Hippocampal formation (tissue), 2 donors: ENCODE measurements at places on chromosomes 7 and 10.

DNA sequence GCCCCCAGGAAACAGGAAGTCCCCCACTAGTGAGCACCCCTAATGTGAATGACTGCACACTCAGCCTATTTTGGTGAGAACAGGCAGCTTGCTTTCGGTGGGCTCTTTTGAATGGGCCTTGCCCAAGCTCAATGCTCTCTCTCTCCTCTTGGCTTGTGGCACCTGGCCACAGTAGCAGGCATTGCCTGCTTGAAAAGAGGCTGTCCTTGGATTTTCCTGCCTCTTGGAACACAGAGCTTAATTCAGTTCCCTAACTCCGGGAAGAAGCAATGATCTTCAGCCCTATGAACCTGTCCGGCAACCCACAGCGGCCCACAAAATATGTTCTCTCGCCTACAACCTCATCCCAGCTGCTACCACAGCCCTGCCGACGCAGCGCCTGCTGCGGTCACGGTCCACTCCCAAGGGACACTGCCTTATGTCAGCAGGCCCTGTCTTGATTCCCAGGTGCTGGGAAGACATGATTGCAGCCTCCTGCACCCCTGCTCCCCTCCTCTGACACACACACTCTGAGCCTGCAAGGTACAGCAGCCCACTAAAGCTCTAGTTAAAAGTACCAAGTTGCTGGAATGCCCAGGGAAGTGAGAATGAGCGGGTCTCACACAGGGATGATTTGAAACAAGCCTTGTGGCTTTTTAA is 715.5 kb upstream of the GALNT17 start:
- DNase-seq = no peak

DNA sequence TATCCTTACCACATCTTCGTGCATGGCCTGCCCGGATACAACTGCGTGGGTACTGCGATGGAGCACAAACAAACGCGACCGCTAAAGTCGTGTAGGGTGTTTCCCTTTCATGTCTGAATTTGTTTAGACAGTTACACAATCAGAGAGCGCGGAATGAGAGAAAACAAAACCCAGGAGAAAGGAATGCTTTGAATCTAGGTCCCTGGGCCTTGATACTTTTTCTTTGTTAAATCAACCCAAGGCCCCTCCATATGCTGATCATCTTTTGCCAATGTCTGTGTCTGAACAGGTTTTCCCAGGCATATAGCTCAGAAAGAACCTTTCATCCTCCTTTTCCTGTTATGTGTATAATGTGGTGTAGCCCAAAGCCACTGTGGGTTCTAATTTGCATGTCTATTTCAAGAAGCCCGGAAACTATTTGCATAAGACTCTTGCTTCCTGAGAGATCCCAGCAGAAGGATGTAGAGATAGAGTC is 145.8 kb downstream of the FRMD4A start:
- no peak for DNase-seq

- DNase-seq = no peak
Measured at GRCh38 chr7:92740700-92741126, 95.7 kb downstream of the CDK6 start.

DNA sequence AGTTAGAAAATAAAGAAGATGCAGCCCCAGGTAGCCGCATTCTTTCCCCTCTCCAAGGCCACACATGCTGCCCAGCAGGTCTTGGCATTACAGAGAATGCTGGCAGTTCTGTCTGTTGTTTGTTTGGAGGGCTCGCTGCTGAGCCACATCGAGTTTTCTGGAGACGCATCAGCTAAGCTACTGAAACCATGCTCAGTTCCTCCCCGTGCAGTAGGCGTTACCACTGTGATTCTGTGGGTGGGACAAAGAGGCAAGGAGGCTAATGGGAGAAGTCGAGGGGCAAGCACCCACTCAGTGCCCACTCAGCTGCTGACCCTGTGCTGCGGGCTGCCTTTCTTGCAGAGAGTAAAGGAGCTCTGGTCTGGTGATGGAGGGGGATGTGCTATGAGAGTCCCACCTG is 15.5 kb upstream of the GTPBP4 start:
- DNase-seq = no peak

- DNase-seq = no peak
Measured at GRCh38 chr10:49107111-49107886, 8.0 kb downstream of the VSTM4 start.

DNA sequence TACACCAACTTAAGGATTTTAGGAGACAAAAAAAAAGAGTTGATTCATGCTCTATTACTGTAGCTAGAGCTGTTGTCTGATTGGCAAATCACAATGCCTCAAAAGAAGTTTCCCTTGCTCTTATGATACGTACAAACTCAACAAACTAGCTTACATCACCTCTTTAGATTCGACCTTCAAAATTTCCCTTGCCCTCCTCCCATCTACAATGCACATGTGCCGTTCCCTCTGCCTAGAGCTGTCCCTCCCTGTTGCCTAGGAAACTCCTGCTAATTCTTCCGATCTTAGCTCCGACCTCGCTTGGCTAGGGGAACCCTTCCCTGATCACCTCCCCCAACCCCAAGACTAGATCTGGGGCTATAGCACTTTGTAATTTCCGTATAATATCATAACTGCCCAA is 55.4 kb downstream of the MAP3K8 start:
- no peak for DNase-seq

DNA sequence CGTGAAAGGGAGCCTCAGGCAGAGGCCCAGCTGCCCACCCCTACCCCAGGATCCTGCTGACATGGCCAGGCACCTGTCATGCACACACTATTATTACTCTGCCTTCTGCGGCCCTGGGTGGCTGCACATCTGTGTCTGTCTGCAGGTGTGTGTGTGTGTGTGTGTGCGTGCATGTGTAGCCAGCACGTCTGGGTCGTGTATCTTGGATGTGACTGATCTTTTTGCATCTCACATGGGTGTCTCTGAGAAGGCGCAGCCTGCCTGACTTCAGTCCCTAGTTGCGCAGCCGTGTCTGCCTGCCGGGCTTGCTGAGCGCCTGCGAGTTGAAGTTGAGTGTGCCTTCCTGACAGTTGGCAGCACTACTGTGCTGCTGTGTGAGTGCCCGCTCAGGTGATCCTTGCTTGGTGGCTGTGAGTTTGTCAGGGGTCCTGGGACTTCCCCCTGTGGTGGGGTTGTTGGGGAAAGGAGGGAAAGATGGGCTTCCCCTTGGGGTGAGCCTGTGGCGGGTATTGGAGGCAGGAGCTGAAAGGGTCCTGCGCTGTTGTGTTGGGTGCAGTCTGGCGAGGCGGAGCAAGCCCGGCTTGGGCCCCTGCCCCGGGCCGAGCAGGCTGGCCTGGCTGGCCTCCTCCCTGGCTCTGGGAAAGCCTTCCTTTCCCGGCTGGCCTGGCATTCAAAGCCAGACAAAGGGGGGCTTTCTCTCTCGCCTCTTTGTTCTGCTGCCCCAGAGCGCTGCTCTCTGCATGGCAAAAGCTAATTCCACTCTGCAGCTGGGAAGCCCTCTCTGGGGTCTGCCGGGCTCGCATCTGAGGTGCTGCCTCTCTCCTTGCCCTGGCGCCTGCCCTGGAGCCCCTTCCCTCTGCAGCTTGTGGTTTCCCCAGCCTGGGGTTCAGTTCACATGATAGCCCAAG is 4.9 kb downstream of the TRIM8 start:
- DNase-seq = peak; percentile 86

GRCh38 chr10:28505359-28505959 is 27.5 kb upstream of the WAC start:
- DNase-seq = no peak

GRCh38 chr7:117010375-117011133 is 57.3 kb downstream of the ST7 start:
- no peak for DNase-seq

GRCh38 chr7:16347827-16348192 is 73.5 kb downstream of the CRPPA start:
- DNase-seq = no peak

DNA sequence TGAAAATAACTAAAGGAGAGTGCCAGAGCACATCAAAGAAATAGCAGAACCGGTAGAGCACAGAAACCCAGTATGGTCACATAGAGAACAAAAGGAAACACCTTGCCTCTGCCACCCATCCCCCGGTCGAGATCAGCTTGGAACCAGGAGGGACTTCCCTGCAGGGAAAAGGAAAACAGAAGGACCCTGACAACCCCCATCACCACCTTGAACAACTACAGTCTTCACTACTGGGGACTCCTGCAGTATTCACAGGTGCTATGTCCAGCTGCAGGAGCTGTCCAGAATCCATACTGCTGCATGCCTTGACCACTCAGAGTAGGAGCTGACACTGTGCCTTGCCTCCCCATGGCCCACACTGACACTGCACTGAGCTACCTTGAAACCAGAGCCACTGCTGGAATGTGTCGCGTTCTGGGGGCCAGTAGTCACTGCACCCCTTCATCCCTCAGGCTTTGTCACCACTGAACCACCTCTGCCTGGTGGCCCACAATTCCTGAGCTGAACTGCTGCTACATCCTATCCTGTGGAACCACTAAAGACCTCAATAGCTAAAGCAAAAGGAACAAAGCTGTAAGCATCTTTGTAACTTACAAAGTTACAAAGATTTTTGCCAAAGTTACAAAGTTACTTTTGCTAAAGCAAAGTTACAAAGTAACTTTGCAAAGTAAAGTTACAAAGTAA is 66.8 kb downstream of the TRIL start:
- no peak for DNase-seq

- no peak for DNase-seq
Measured at GRCh38 chr7:43300121-43300520, 187.7 kb downstream of the HECW1 start.

DNA sequence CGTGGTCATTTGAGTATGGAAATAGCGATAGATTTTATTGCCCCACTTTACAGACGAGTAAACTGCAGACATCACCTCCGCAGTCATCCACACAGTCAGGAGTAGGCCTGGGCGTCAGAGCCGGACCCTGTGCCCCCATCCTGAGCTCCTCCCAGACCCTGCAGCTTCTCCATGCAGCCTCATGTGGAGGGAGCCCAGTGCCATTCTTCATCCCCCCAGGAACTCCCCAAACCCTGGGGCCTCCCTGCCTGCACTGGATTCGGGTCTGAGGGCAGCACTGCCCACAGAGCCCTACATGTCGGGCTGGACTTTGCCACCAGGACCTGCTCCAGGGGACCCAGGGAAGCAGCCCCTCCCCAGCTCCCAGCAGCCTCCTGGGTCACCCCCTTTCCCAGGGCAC is 100.8 kb downstream of the MKI67 start:
- no peak for DNase-seq

GRCh38 chr7:90957883-90958282 is 306.4 kb upstream of the FZD1 start:
- DNase-seq = no peak

DNA sequence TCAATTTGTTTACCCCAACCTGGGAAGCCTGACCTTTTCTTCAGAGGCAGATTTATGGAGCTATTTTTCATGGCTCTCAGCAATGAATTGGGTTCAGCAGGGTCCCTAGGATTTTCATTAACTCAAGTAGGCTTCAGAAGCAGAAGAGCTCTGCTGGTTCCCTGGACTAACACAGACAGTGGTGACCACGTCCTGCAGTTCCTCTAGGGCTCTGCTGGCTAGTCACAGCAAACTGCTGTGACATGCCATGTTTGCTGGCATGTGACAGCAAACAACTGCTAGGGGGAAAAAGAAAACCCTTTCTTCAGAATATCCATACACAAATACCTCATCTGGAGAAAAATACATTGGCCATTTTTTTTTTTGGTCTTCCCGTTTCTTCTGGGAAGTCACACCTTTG is 13.2 kb downstream of the BAMBI start:
- no peak for DNase-seq

- no peak for DNase-seq
Measured at GRCh38 chr7:84021292-84021908, 173.2 kb downstream of the SEMA3A start.

DNA sequence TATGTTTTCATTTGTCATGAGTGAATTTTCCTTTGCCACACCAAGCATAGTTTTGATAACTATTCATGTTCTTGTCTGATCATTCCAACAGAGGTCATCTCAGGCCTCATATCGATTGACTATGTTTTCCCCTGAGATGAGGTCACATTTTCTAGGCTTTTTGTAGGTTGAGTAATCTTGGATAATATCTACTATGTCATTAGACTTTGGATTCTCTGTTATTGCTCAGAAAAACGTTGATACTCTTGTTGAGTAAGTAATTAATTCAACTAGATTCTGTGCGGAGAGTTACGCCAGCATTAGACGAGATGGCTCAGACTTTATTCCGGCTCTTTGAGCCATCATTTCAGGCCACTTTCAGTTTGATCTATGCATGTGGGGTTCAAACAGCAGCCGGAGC is 57.7 kb downstream of the KLF6 start:
- no peak for DNase-seq

DNA sequence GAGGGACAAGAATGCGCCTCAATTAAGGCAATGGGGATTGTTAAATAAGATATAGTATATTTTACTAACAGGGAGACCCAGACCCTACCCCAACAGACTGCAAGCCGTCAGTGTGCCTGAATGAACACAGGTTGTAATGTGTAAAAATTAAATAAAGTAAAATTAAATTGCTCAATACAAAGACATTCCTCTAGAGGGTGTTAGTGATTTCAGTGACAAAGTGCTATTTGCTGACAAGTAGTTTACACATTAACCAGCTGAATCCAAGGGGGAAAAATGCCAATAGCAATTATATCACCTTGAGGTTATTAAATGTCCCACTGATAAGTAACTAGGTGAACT is 110.5 kb downstream of the EBF3 start:
- DNase-seq = no peak
